ENCODE measurements at places on chromosomes 4 and X.

GRCh38 chrX:54043541-54044125 is 640 bp downstream of the PHF8 start:
- no peak for DNase-seq

GRCh38 chr4:48431401-48431800 is 51.7 kb upstream of the SLC10A4 start:
- DNase-seq: no peak

- DNase-seq: no peak
These were observed 256.8 kb downstream of the DHRSX start for GRCh38 chrX:2243913-2244460.

DNA sequence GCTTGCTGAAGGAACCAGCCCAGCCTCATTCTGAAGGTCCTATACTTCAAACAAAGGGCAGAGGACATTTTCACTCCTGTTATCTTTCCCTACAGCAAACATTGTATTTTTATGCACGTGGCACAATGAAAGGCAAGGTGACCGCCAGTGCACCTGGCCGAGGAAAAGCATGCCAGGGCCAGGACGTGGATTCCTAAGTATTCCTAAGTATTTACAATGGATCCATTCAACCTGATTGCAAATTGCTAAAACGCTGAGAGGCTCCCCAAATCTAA is 127.9 kb upstream of the FTHL17 start:
- no peak for DNase-seq

GRCh38 chrX:22575161-22575845 is 302.6 kb downstream of the CBLL2 start:
- DNase-seq: no peak

All from activated CD8-positive, alpha-beta memory T cell treated with anti-CD3 and anti-CD28 coated beads for 1 hour (primary cell).